ENCODE measurements at places on chromosomes 1 and 21.

DNA sequence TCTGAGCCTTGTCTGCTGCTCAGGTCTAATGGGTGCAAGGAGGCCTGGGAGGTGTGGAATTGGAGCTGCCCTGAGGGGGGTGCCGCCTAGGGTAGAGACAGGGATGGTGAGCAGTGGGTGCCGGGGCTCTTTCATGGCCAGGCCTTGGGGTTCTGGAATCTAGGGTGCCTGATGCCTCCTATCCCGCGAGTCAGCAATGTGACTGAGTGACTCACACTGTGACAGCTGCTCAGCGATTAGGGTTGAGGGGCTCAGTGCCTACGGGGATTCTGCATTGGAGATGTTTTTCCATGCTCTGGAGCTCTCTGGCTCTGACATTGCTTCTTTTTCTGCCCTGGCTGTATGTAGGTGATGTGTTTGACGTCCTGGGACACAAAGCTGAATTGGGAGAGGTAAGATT is 16.8 kb downstream of the ATP8B2 start:
- DNase-seq = no peak

DNA sequence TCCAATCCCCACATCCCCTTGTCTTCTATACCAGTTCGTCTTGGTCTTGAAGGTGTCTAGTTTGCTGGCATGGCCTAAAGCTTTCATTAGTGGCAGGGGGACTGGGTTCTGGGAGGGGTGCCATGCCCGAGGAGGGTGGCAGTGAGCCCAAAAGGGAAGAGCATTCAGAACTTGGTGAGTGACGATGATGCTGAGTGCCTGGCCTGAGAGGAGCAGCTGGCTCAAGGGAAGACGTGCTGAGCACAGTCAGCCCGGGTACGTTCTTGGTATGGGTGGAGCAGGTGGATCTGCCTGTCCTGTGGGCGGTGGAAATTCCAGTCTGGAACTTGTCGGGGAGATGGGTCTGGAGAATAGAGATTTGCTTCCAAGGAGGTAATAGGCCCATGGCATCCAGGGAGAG is 4.6 kb downstream of the FDPS start:
- DNase-seq = no peak

DNA sequence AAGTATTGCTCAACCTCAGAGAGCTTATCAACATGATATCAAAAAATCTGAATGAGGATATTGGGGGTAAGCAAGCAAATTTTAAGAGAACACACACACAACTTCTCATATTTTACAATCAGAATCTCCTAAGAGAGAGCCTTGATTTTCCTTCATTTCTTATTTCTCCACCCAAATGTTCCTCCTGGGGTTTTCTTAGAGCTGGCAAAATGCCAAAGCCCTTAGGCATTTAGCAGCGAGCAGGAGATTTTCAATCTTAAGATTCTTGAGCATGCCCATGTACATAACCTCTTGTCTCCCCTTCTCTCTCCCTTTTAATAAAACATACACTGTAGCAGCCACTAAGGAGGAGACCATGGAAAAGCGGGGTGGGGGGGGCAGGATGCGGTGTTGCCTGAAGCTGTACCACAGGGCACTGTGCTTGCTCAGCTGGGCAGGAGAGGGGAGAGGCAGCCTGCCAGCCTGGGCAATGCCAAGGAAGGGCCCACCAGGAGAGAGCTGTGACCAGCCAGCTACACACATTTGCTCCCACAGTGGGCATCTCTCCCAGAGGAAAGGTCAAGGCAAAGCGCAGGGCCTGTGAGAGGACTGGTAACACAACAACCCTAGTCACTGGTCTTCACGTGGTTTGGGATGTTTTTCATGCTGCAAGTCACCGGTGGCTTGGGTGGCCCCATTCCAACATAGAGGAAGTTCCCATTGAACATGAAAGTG is 4.3 kb downstream of the BRINP2 start:
- DNase-seq = no peak

DNA sequence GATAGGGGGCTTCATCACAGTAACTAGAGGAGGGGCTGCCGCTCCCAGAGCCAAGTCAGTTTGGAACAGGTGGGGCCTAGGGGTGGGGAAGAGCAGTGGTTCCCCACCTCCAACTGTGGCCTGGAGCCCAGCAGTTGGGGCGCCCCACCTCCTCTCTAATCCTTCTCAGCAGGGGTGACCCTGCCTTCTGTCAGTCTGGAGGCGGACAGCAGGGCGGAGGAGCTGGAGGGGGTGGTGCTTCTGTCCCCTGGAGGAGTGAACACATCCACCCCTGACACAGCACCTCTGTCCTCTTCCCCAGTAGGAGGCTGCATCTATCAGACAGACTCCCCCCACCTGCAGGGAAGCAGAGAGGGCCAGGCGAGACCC is 73.8 kb downstream of the MRPL37 start:
- DNase-seq = no peak

- no peak for DNase-seq
Observed at GRCh38 chr1:9842781-9843575, 19.2 kb upstream of the CLSTN1 start.

- no peak for DNase-seq
Observed at GRCh38 chr21:38905328-38905727, 99.6 kb downstream of the ETS2 start.

DNA sequence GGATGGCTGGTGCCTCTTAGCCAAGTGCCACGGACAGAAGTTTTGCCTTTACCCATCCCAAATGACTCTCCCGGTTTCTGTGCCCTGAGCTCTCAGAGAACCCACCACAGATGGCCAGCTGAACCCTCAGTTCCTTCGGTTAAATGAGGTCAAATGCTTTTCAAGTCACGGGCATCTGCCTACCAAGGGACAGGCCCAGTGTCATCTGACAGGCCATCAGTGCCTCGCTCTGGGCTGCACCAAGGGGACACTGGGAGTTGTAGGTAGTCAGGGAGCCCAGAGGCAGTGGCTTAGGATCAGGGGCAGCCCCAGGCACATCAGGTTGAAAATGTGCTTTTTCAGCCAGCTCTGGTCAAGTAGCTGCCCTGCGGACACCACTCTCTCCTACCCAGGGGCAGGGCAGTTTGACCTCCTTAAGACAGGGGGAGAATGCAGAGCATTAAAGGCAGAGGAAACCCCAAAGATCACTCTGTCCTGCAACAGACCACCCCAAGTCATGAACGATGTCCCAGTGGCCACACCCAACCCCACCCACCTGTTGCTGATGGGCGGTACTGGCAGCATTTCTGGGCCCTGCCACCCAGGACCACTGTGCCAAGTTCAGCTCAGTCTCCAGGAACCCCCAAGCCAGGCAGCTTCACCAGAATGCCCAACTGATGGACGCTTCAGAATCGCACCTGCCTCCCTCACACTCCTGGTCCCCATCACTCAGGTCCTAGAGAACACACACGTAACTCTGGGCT is 60.7 kb downstream of the CASZ1 start:
- DNase-seq = no peak

- DNase-seq = no peak
Observed at GRCh38 chr21:26280148-26280547, 109.6 kb upstream of the APP start.

GRCh38 chr1:209706622-209707021 is 2.0 kb downstream of the HSD11B1 start:
- no peak for DNase-seq

GRCh38 chr1:209870151-209870831 is 42.5 kb downstream of the UTP25 start:
- peak; percentile 94 for DNase-seq

GRCh38 chr21:34517491-34518245 is 5.7 kb upstream of the KCNE1 start:
- DNase-seq = no peak

DNA sequence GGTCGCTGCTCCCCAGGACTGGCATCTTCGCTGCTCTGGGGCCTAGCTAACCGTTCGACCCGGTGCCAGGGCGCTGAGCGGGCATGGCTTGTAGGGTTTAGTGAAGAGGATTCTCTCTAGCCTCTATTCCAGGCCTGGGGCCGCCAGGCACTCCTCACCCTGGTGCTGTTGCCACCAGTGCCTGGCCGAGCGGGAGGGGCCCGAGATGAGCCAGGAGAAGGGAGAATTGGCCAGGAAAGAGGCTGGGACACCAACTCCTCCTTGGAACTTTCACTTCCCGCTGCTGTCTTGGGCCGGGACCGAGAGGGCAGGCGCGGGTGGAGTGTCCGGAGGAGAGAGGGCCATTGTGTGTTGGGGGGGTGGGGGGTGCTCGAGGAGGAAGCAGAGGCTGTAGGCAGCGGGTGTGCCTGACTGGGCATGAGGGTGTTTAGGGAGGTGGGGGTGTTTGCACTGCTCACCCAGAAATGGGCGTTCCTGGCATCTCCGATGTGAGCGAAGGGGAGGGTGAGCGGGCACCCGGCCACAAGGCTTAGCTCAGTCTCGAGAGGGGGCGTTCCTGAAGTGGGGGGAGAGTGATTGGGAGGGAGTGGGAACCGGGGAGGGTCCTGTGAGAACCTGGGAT is 772 bp downstream of the ADAM15 start:
- DNase-seq = peak; percentile 24

GRCh38 chr1:82920418-82921248 is 1078.3 kb downstream of the TTLL7 start:
- DNase-seq = no peak

- DNase-seq = peak; percentile 15
Observed at GRCh38 chr21:41217671-41218385, 49.9 kb downstream of the BACE2 start.

DNA sequence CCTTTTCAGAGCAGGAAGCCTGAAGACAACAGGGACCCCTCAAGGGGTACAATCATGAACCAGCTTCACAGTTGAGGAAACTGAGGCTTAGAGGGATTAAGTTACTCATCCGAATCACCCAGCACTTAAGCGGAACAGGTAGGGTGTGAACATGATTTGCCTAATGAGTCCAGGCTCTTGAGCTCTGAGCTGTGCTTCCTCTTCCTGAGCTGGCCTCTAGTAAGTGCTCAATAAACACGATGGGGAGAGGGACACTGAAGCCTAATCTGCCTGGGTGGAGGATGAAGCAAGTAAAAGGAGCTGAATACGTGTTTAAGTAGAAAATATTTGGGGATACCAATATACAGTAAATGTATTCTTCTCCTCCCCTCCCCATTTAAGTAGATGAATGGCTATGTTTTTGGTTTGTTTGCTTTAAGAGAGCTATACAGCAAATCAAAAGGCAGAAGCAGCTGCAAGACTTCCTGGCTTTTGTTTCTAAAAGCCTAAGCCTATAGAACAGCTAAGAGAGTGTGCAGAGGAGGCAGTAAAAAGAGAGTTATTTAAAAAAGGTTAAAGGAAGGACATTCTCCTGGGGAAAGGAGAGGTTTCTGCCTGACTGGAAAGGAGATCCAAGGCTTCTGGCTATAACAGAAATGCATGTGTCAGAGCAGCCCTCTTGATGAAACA is 20.5 kb downstream of the STPG1 start:
- no peak for DNase-seq

DNA sequence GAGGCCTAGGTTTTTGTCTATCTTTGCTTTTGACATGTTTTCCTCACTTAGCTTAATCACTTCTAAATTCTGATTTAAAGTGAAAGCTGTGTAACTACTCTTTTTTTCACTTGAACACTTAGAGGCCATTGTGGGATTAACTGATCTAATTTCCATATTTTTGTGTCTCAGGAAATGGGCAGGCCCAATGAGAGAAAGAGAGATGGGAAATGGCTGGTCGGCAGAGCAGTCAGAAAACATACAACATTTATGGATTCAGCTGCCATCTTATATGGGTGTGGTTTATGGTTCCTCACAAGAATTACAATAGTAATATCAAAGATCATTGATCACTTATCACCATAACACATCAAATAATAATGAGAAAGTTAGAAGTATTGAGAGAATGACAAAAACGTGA is 320.8 kb downstream of the PTPRC start:
- no peak for DNase-seq

GRCh38 chr1:90809093-90809492 is 92.0 kb upstream of the BARHL2 start:
- no peak for DNase-seq

DNA sequence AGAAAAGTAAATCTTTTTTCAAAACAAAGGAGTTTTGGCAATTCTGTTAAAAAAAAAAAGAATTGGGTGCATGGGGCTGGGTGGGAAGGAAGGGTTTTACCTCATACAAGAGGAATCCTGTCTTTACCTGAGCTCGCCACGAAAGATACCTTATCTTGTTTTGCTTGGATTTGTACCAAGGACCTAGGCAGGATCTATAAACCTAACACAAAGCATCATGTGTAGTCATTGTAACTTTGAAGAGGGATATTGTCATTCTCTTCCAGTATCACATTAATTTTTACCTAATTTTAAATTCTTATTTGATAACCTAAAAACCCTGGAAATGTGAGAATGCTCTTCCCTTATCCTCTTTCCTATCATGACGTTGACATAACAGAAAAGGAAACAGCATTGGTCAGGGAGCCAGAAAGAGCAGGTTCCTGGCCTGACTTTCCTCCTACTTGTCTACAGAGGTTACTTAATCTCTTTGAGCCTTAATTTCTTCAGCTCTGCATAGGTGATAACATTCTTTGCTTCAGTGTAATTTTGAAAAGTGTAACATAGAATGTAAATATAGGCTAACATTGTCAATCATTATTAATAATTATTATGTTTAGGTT is 4.0 kb upstream of the LAMC1 start:
- no peak for DNase-seq

DNA sequence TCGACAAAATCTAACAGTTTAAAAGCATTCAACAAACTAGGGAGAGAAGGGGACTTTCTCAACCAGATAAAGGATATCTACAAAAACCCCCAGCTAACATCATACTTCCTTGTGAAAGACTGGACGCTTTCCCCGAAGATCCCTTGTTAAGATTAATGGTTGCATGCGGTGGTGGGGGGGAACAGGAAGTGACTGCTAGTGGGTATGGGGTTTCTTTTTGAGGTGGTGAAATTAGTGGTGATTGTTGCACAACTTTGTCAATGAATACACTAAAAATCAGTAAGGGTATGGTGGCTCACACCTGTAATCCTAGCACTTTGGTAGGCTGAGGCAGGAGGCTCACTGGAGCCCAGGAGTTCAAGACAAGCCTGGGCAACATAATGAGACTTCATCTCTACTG is 26.9 kb upstream of the EYA3 start:
- DNase-seq = no peak

- no peak for DNase-seq
Observed at GRCh38 chr1:212962509-212962908, 12.2 kb downstream of the VASH2 start.

GRCh38 chr1:42739753-42740700 is at the start of gene CLDN19:
CLDN19 (minus strand) TSS chr1:42740236; CDS start chr1:42740063, 173 bp downstream.
- no peak for DNase-seq

GRCh38 chr1:232697187-232697822 is 67.4 kb upstream of the SIPA1L2 start:
- no peak for DNase-seq

- no peak for DNase-seq
Observed at GRCh38 chr1:46077644-46078043, 54.8 kb downstream of the PIK3R3 start.

DNA sequence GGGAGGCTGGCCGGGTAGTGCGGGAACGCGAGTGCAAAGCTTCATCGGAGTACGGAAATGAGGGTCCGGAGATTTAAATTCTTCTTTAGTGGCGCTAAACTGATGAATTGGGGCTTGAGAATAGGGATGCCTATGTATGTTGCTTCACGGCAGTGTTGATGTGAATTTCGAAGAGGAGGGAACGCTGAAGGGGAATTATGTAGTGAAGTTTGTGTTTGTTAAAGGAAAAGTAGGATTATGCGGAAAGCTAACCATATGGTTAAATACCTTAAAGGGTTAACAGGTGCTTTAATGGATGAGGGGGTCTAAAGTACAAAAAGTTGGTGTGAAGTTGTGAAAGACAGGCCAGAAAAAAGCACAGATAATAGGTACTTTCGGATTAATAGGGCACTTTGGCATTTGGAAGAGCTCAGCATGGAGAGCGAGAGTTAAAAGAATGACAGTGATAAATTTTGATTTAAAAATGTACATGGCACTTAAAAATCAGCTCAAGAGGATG is 1.4 kb downstream of the HS2ST1 start:
- DNase-seq = peak; percentile 41

GRCh38 chr21:41437729-41438128 is 11.7 kb downstream of the MX1 start:
- no peak for DNase-seq

All from skin of body (tissue), 3 donors.